Caco-2 (cell line): ENCODE measurements at places on chromosomes 6 and 20.
A peak's percentile ranks its signal among the peaks of the same experiment; 100 is the strongest.

DNA sequence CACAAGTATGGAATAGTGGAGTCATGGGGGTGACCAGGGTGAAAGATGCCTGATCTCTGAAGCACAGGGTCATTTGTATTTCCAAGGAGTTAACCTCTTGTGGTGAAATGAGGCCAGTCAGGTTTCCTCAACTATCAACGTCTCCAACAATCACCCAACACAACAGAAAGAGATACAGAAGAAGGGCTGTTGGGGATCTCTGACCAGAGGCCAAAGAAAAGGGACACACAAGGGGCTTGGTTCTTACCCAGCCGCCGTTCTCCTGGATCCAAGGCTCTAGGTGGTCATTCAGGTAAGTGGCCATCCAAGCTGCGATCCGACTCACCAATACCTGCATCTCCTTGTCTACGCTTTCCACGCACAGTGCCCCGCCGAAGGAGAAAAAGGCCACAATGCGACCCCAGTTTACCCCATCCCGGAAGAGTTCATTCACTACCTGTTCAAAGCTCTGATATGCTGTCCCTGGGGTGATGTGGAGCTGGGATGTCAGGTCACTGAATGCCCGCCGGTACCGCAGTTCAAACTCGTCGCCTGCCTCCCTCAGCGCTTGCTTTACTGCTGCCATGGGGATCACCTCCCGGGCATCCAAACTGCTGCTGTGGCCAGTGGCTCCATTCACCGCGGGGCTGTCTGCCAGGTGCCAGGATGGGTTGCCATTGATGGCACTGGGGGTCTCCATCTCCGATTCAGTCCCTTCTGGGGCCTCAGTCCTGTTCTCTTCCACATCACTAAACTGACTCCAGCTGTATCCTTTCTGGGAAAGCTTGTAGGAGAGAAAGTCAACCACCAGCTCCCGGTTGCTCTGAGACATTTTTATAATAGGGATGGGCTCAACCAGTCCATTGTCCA is 1.0 kb downstream of the BCL2L1 start:
- peak; percentile 54 for DNase-seq

GRCh38 chr20:9909167-9909566 is 70.3 kb upstream of the PAK5 start:
- no peak for DNase-seq

GRCh38 chr20:8874437-8874836 is 194.4 kb upstream of the PLCB4 start:
- no peak for DNase-seq

DNA sequence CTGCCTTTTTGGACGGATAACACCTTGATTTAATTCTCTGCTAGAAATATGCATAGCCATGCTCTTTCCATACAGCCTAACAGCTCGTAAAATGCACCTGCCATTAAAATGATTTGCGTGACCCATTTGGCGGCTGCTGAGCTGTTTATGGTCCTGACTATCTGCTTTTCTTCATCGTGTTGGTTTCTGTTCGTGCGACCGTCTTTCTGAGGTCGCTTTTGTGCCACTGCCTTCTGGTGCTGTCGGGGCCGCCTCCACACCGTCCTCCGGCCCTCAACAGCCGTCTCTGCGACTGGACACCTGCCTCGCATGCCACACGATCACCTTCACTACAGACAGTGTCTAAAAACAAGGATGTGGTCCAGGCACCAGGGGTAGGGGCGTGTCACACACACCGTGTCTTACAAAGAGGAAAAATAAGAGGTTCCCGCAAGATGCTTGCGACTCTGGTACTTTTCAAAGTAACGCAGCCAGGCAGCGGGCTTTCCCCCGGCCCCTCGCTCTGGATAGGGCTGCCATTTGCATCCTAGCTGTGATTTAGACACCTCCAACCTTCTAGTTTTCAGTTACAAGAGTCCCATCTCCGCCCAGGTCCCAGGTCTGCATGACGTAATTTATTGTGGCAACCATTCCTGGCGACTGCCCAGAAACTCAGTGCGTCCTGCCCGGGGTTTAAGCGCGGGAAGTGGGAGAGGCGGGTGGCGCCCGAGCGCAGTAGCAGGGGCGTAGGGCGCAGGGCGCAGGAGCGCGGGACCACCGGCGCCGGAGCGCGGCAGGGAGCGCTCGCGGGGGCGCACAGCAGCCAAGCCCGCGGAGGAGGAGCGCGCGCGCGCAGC is at the start of gene STMND1:
TSS of gene STMND1 (plus strand) at position 629 of the 836 bp plus-strand sequence. CDS start 208 bp downstream, outside the sequence.
- DNase-seq = no peak

- no peak for DNase-seq
Measured at GRCh38 chr6:148999929-149000468, 253.2 kb downstream of the UST start.

GRCh38 chr20:33675136-33675959 is 1.1 kb upstream of the NECAB3 start:
- DNase-seq = no peak

DNA sequence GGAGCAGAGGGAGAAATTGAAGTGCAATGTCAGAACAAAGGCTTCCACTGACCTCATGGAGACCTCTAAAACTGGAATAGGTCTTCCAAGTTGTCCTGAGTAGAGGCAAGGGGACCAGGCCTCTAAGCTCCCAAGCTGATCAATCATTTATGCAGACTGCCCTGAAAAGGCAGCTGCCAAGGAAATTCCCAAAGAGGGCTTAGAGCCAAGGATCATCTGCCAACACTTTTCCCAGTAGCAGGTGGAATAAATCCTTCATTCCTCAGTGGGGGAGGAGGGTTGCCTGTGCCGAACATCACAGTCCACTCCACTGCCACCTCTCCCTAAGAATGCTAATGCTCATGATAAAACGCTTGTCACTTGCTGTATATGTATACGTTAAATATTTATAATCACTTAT is 29.3 kb upstream of the RALY start:
- DNase-seq = no peak

DNA sequence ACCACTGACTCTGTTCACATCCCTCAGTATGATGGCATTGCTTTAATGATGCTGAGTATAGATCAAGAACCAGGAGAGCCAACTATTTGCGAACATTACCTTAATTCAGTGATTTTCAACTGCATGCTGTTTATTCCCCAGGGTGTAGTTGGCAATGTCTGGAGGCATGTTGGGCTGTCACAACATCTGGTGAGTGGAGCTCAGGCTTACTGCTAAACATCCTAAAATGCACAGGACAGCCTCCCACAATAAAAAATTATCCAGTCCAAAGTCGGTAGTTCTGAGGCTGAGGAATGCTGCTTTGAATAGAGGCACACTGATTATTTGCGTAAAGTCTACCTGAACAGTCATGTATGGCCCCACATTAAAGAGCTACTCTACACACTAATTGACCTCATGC is 94.8 kb upstream of the OPRM1 start:
- no peak for DNase-seq

- no peak for DNase-seq
Measured at GRCh38 chr6:46921059-46921458, 679 bp downstream of the ADGRF5 start.

GRCh38 chr6:1062786-1063545 is 248.9 kb upstream of the FOXQ1 start:
- no peak for DNase-seq

DNA sequence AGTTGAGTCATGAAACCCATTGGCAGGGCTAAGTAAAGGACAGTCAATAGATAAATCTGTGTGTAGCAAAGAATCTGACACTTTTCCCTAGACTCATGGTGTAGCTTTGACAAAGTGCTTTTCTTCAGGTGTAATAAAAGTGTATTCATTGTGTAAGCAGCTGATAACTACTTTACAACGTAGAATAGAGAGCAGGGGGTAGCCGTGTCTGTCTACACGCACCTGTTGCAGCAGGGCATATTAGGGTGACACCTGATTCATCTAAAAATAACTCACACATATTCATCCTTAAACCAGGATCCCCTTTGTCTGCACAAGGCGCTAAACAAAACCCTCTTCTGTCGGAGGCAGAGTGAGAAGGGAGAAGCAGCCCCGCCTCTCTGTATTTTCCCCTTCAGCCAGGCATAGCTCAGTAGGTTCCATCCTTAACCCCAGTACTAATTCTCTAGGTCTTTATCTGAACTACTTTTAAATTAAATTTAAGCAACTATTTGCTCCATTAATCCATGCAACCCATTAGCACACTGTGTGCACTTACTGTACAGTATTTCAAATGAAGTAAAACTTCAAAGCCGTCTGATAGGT is 306.7 kb upstream of the SASH1 start:
- no peak for DNase-seq

DNA sequence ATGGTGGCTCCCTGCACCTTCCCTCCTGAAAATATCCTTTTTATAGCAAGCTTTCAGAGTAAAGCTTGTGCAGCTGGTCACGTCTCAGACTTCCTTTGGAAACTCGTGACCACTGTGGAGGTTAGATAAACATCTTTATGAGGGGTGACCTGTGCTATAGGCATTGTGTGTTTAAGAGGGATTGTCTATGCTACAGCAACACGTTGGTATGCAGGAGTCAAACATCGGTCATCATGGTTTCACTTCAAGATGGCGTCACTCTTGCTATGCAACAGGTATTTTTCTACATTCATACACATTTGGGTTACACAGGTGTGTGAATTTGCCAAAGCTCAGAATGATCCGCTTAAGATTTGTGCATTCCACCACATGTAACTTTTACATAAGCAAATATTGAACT is 14.6 kb upstream of the BLCAP start:
- peak; percentile 91 for DNase-seq

- DNase-seq = peak; percentile 37
Measured at GRCh38 chr6:122730775-122731386, 48.6 kb upstream of the FABP7 start.

GRCh38 chr6:166443166-166443565 is 60.4 kb upstream of the MPC1 start:
- no peak for DNase-seq

DNA sequence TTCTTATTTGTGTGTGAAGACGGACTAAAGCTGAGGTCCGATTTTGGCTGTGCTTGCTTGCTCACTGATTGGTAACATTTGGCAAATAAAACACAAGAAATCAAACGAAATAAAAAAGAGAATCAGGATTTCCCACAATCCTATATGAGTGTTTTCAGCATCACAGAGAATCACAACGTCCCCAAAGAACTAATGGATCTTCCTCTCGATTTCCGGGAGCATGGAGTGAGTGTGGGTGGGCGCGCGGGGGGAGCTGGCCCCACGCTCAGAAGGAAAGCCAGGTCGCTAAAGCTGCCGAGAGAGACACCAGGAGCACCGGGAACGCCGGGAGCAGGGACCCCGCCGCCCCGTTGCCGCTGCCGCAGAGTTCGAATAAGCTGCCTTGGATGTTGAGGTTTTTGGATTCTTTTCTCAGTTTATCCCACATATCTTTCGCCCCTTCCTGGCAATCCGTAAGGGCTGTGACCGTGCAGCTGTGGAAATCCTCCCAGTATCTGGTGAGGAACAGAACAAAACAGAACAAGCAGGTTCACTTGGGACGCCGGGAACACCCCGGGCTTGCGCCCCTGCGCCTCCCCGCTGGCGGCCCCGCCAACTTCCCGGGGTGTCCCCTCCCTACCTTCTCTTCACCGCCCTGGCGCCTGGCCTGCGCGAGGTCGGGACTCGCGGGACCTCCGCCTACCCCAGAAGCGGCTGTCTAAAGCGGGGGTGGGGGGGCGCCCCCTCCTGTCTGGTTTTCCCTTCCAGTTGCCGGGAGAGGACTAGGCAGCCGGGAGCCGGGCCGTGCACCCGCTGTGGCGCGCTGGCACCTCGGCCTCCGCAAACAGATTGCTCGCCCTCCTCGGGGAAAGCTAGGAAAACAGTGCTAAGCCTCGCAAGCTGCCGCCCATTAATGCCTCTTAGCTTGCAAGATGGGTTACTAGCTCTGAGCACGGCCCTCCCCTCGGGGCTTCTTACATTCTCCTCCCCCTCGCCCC is 7.7 kb downstream of the NRN1 start:
- no peak for DNase-seq
